ENCODE measurements at places on chromosomes 12 and 14. TPM values are rescaled to one million over a fixed set of nuclear protein-coding genes. Genes with fewer than 3 reads are reported as not detected.

Gene STXBP6
- not detected for total RNA-seq

Gene BMAL2
- total RNA-seq = 48.9 TPM

Gene BIN2
- total RNA-seq = not detected

Gene PDZRN4
- under 0.01 TPM for total RNA-seq

Gene TCL1A
- total RNA-seq = not detected

Gene WASHC3
- total RNA-seq = 119 TPM

Gene AHNAK2
- total RNA-seq = 36.7 TPM

Gene TAS2R8
- total RNA-seq = not detected

Gene CHFR
- 37.7 TPM for total RNA-seq

Gene RNASE1
- 7.1 TPM for total RNA-seq

Gene PRKD1
- 18.0 TPM for total RNA-seq

Gene CRIP1
- total RNA-seq = 49.0 TPM

Gene KRT5
- total RNA-seq = 0.53 TPM

Gene DEPDC4
- total RNA-seq = 0.75 TPM

Gene OTOGL
- total RNA-seq = 1.6 TPM

Gene BEGAIN
- 0.26 TPM for total RNA-seq

Gene OVCH1
- 0.12 TPM for total RNA-seq

Gene CCDC198
- total RNA-seq = 0.53 TPM

Gene KRT6A
- 0.66 TPM for total RNA-seq

Gene LYZ
- total RNA-seq = 0.19 TPM
